Stimulated activated CD8-positive, alpha-beta memory T cell treated with anti-CD3 and anti-CD28 coated beads, Interleukin-15, amount 100 ng/mL, for 24 hours (primary cell): ENCODE measurements at places on chromosomes 12 and 14.

DNA sequence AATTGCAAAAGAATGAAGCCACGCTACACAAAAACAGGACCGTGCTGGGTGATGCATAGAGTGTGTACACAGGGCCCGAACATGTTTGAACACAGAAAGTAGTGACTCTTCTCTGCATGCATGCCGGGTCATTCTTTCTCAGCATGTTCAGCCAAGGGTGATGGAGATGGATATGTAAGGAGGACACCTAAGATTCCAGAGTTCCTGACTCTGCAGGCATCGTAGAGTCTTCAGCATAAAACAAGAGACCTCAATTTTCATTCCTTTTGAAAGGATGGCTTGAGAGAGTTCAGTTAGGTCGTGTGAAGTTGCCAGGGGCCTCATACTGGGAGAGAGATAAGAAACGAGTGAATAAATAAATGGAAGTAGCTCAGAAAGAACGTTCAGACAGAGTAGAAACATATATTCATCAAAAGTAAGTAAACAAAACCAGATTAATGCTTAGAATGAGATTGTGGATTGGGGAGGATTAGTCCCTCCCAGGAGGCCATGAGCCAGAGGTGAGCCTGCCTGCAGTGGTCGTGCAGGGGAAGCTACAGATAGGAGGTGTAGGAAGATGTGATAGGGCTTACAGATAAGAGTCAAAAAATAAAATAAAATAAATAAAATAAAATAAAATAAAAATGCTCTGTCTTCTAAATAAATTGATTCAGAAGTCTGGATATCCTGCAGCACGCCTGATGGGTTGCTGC is 27.6 kb upstream of the SEL1L start:
- no peak for DNase-seq

- DNase-seq: no peak
These were observed 91.8 kb downstream of the PLXNC1 start for GRCh38 chr12:94240171-94240570.

DNA sequence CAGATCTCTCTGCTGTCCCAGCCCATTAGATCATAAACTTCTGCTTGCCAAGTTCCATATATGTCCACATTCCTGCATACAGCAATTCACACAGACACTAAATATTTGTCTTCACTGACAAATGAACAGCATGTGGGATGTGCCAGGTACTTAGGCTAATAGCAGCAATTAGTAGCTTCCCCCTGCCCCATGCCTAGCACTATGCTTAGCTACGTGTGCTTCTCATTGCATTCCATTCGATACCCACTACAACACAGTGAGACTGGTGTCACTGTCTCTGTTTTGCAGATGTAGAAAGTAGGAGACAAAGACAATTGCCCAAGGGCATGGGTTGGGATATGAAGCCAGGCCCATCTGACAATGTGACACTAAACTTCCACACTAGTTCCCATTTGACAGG is 308.4 kb downstream of the BCL11B start:
- no peak for DNase-seq

- no peak for DNase-seq
These were observed 4.7 kb downstream of the SRGAP1 start for GRCh38 chr12:63849106-63849620.

DNA sequence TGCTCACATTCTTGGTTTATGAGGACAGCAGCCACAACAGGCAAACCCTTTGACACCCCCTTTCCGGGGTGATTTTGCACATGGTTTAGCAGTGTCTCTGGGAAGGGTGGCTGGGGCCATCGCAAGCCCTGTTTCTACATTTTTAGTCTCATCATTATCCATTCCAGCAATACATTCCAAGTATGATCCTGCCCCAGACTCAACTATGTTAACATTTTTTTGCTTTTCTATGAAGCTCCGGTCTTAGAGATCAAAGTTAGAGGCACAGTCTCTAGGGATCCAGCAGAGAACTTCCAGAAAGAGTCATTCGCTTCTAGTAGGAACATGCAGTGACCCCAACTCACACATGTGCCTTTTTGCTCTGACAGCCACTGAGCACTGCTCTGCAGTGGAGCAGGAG is 130.9 kb downstream of the TBX5 start:
- DNase-seq: no peak

GRCh38 chr14:95520346-95520745 is 3.9 kb upstream of the SYNE3 start:
- DNase-seq: no peak

GRCh38 chr14:101503431-101504095 is 57.7 kb upstream of the DIO3 start:
- no peak for DNase-seq

DNA sequence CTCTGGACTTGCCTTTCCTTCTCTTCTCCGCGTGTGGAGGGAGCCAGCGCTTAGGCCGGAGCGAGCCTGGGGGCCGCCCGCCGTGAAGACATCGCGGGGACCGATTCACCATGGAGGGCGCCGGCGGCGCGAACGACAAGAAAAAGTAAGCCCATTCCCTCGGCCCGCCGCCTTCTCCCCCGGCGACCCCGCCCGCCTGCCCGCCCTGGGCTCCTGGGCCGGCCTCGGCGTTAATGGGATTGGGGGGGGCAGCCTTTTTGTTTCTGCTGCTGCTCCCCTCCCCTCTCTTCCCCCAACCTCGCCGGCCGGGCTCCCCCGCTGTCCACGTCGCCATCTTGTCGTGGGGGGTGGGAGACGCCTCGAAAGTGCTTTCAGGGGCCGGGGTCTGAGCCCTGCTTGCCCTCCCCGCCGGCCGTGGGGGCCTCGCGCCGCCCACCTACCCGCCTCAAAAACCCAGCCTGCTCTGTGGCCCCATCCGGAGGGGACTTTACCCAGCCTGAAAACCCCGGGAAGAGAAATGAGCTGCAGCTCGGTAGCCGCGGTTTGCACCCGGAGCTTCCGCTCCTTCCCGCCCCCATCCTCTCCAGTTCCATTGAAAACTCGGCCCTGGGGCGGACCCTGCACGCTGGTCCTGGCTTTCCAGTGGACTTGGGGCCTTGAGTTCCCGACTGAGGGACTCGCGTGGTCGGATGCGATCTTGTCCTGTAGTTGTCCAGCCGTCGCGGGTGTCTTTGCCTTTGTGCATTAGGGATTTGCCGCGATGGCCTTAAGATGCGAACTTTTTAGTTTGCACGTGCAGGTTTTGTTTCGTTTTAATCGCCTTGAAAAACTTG is 598 bp downstream of the HIF1A start:
- peak; percentile 25 for DNase-seq

DNA sequence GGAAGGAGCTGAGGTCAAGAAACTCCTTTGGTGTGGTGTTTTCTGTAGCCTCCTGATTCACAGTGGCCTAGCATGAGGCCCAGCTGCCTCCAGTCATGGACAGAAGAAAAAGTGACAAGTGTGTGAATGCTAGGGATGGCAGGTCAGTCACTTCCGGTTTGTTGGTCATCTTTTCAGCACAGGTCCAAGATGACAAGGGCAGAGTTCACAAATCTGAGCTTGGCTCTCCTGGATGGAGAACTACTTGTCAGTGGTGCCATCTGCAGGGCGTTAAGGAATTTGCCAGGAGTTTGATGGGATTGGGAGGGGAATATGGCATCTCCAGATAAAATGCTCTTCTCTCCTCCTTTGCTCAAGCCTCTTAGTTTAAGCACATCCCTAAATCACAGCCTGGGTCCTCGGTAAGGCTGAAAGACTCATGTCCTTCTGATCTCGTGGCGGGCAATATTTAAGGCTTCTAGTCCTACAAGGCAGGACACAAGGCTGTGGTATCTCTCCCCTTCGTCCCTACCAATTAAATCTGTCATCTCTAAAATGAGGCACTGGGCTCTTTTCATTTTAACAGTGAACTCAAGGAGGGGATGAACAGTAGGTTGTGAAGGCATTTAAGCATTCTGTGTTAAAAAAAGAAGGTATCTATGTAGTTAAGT is 10.0 kb downstream of the TUBA1B start:
- DNase-seq: no peak

DNA sequence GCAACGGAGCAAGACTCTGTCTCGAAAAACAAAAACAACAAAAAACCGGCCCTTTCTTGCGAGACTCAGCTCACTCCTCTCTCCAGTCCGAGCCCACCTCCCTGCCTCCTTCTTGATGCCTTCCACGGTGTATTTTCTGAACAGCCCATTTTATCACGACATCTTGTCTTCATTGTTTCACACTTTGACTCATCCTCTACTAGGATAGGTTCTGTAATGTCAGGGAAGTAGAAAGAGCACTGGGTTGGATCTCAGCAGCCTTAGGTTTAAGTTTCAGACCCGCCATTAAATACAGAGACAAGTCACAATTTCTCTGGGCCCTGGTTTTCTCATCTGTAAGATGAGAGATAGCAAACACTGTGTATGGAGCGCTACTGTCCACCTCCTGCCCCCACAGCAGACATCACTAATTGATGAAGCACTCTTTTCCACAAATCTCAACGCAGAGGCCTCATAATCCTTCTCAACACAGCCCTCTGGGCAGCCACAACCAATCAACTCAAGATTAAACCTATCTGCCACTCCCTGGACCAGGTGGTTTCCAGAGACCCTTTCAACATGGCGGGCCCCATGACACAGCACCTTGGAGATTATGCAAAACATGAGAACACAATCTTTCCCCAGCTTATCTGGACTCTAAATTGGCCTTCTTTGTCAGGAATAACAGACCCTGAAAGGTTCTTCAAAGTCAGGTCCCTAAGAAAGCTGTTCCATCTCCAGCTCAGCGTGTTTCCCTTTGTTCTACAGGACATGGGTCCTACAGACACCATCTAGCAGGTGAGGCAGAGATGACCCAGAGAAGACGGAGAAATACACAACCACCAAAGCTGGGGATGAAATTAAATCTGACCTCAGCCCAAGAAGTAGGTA is 35.6 kb downstream of the CCDC88C start:
- no peak for DNase-seq

DNA sequence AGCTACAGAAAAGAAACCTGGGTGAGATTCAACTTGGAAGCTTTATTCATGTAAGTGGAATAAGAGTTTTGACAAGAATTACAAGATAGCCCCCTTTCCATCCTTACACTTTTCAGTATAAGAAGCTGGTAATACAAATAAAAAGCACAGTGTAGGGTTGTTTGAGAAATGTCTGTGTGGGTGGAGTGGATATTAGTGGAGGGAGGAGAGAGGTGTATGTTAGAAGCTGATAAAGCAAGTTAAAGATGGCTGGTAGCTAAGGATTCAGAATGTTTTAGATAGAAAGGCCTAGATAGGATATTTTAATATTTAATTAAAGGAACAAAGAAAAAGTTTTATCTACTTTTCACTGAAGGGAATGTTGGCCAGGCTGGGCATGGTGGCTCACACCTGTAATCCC is 12.5 kb downstream of the CFAP54 start:
- DNase-seq: no peak

GRCh38 chr14:104293231-104293841 is 154.9 kb downstream of the KIF26A start:
- no peak for DNase-seq

DNA sequence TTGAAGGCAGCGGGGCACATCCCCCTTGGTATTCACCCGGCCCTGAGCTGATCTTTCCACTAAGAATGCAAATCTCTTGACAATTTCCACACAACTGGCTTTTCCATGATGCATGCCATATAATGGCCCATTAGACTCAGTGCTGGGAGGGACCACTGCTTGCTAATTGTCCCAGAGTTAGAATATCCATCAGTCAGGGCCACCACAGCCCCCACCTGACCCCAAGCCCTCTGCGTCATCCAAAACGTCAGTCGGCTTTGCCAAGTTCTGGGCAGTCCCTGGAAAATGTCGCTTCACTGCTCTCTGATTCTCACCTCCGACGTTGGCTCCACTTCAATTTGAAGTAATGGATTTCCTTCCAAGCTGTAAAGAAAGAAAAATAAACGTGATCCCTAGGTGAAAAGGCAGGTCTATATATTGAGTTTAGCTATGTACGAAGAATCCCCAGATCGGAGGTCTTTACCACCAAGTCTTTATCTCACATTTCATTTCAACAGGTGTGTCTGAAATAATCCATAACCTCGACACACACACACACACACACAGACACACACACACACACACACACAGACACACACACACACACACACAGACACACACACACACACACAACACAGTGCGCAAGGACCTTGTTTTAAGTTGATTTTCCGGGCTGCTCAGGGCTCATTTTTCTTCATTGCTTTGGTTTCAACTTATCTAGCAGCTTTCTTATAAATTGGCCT is 165.5 kb upstream of the NOS1 start:
- DNase-seq: no peak

DNA sequence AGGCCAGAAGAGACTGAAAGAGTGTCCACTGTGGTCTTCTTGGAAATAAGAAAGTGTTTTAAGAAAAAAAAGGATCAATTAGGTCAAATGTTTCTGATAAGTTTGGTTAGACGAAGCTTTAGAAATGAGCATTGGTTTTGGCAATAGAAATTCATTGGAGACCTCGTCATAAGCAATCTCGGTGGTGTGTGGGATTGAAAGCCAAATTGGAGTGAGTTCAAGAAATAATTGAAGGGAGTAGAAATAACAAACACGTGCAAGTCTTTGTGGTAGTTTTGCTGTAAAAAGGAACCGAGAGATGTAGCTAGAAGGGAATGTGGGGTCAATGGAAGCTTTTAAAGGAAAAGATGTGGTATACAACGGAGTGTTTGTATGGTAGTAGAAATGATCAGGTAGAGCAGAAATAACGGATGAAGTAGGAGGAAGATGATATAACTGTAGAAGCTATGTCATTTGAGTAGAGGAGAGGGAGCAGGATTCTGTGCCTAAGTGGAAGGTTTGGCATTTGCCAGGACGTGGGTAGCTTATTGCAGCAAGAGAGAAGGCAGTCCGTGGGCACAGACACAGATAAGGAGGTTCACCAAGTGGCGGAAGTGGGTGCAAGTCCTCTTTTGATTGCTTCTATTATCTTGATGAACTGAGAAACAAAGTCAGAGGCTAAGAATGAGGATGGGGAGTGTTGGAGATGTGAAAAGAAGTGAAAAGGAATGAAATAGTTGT is 146.2 kb downstream of the DACT1 start:
- no peak for DNase-seq

DNA sequence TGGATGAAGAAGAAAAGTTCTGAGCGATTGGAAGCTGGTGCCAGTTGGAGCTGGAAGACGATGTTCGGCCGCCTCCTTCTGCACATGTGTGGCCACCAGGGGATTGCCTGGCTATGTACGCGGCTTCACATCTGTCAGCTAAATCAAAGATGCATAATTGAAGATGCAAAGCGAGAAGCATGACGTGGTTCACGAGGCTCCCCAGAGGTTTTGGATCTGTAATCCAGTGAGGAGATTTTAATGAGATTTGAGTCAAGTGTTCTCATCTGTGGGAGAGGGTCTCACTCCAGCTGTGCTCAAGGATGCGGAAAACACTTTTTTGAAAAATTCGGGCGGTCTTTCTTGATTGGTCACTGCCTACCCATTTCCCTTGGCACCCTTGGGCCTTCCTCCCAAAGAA is 94.6 kb downstream of the PAX9 start:
- no peak for DNase-seq

GRCh38 chr14:64673748-64674147 is 30.5 kb upstream of the PLEKHG3 start:
- DNase-seq: no peak

DNA sequence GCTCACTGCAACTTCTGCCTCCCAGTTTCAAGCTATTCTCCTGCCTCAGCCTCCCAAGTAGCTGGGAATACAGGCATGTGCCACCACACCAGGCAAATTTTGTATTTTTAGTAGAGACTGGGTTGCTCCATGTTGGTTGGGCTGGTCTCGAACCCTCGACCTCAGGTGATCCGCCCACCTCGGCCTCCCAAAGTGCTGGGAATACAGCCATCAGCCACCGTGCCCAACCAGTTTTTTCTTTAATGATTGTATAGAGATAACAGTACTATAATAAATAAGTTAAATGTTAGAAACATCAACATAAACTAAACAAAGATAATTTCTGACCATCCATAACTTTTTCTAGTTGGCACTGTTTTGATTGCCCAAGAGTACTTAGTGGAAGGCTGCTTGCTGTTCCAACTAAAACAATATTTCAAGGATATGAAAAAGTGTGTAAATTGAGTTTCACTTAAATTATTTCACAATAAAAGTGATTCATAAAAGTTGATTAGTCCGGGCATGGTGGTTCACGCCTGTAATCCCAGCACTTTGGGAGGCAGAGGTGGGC is 5.6 kb downstream of the GON7 start:
- DNase-seq: no peak
